ENCODE measurements at places on chromosomes 3 and 15.

DNA sequence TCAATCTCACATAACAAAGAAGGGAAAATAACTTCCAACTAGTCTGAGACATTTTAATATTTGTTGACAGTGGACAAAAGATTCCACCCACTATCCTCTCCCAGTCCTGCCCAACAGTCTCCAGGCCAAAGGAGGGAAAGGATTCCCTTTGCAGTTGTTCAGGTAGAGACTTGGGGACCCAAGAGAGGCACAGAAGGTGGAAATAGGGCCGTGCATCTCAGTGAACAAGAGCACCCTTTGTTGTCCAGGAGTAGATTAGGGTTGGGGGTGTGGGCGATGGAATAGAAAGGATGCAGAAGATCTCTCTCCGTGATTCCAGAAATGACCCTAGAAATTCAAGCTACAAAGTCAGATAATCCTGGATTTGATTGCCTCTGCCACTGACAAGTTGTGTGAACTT, 44.8 kb upstream of the TRA2B start:
- no peak for DNase-seq

GRCh38 chr3:182514236-182514964, 278.9 kb upstream of the ATP11B start:
- no peak for DNase-seq

GRCh38 chr3:107824822-107825371, 265.9 kb downstream of the CD47 start:
- no peak for DNase-seq

DNA sequence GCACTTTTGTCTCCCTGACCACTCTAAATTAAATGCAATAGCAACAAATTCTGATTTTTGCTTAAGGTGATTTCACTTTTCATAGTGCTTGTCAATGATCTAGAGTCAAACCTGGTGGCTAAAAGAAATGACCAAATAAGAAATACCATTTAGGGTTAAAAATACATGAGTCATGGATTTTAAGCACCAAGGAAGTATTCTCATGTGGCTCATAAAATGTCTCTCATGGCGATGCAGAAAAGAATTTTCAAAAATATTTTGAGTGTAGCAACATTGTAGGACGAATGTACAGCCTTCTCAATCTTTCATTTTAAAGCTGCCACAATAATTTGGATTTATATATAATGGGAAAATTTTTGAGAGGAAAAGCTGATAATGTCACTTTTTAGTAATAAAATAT, 193.6 kb downstream of the EPHA3 start:
- DNase-seq: no peak

DNA sequence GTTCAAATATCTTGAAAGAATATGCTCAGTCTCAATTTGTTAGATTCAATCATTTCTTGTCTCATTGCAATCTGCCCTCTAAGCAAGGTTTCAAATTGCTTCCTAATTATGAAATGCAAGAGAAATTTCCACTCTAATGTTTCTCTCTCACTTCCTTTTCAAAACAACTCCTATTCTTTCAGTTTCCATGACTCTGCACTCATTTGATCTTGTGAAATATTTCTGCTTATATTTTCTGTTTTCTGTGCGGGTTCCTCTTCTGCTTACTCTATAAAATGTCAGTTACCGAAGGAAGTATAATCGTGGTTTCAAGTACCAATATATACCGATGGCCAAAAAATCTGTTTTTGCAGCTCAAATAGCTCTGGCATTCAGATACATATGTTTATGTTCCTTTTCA, 521.9 kb upstream of the NAALADL2 start:
- no peak for DNase-seq

GRCh38 chr3:15330031-15330596, 2.3 kb downstream of the SH3BP5 start:
- no peak for DNase-seq

- no peak for DNase-seq
These were observed 7.0 kb downstream of the GPR160 start for GRCh38 chr3:170044795-170045244.

- DNase-seq: no peak
These were observed 221.1 kb upstream of the WNT5A start for GRCh38 chr3:55708242-55708641.

DNA sequence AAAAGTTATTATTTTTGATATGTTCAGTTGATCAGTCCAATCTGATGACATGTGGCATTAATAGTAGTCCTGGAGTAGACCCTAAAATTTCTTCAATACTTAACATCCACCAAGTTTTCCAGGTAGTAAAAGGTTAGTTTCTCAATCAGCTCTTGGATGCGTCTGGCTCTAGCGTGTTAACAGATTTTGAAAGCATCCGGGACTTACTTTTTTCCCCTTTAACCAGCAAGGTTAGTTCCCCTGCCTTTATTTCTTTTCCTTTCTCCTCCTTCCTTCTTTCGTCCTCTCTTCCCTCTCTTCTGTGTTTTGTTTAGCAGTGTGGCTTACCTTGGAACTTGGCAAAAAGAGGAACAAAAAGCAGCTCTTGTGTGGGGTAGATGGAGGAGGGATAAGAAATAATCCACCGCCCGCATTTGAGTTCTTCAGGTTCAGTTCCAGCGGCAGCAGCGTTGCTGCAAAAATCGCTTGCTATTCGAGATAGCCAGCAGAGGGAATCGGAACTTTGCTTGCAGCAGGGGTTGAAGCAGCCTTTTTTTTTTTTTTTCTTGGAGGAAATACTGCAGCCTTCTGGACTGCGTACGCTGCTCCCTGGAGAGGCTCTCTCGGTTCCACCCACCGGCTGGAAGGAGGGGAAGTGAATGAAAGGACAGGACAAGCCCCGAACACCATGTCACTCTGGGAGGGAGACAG, at the start of gene RBMS3:
Gene RBMS3, plus strand, starts transcription at position 668 of the 690 bp plus-strand sequence.
- no peak for DNase-seq
